Lung microvascular endothelial cell (primary cell): ENCODE measurements at places on chromosomes 4 and X.

- DNase-seq, result no peak
These were observed 1.0 kb upstream of the BLOC1S4 start for GRCh38 chr4:6714954-6715353.

DNA sequence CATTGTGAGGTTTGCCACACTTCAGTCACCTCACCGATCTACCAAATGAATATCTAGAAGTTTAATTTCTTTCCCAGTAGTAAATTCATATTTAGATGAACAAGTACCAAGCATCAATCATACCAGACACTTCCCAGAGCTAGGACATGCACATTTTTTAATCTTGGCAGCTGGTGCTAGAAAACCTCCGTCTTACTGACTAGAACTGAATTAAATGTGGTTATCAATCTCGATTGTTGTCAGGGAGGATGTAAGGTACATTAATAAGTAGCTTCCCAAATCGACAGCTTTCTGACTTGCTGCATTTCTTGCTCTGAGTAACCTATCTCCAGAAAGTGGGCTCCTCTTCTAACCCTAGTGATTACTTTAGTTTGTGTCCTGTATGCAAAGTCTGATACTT lies 34.4 kb downstream of the VEGFC start:
- DNase-seq, result no peak

DNA sequence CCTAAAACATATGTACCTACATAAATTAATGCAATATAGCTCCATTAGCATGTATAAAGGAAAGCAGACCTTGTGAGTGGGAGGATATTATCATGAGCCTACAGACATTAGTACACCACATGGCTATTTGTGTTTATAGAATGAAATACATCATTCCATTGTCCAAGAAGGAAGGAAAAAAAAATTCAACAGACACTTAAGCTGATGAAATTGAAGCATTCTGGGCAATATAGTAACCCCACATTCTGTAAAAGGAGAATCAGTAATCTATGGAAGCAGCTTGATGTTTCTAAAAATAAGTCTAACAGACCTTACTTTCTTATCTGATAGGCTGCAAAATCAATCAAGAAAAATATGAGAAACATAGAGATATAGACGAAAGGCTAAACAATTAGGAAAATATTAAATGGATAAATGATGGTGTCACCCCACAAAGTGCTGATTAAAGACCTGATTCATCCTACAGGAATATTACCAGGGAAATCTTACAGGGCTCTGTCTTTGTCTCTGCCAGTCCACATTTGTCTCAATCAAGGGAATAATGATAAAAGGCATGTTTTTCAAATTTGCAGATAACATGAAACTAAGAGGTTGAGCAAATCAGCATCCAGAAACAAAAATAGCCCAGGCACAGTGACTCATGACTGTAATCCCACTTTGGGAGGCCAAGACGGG lies 76.8 kb downstream of the COMMD8 start:
- DNase-seq, result no peak

- DNase-seq, result no peak
These were observed 794.2 kb upstream of the LCORL start for GRCh38 chr4:18815779-18816173.

- no peak for DNase-seq
These were observed 26.8 kb downstream of the MGST2 start for GRCh38 chr4:139692309-139693012.
